NCI-H774 (cell line): ENCODE measurements at places on chromosomes 5 and 9.

DNA sequence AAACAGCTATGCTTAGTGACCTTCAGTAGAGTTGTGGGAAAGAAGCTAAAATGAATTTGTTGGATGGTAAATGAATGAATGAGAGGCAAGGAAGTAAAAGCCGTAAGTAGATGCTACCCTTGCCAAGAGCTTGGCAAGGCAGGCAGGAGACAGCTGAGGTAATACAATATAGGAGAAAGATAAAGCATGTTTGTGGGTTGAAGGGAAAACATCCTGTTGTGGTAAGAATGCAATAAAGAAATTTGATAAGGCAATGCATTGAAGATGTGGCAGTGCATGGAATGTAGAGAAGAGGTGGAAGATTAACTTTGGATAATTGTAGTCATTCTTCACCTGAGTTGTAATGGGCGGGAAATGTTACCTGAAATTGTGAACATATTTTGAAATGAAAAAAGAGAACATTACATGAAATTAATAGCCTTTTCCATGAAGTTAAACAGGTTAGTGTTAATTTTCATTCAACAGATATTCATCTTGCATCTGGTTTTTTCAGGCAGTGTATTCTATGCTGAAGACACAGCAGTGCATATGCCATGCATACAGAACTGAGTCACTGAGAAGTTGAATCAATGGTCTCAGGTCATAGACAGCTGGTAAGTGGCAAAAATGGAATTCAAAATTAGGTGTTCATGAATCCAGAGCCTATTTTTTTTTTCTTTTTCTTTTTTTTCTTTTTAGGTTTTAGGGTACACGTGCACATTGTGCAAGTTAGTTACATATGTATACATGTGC is 43.4 kb upstream of the SPINK5 start:
- no peak for DNase-seq

- no peak for DNase-seq
Observed at GRCh38 chr5:102483736-102484135, 15.1 kb downstream of the SLCO6A1 start.

- no peak for DNase-seq
Observed at GRCh38 chr5:66529704-66530103, 66.5 kb upstream of the MAST4 start.

- DNase-seq, result no peak
Observed at GRCh38 chr5:78377056-78377717, 16.8 kb downstream of the SCAMP1 start.

GRCh38 chr5:32869216-32869615 is 158.1 kb downstream of the NPR3 start:
- no peak for DNase-seq

GRCh38 chr9:69569738-69570451 is 102.3 kb downstream of the APBA1 start:
- DNase-seq, result no peak

DNA sequence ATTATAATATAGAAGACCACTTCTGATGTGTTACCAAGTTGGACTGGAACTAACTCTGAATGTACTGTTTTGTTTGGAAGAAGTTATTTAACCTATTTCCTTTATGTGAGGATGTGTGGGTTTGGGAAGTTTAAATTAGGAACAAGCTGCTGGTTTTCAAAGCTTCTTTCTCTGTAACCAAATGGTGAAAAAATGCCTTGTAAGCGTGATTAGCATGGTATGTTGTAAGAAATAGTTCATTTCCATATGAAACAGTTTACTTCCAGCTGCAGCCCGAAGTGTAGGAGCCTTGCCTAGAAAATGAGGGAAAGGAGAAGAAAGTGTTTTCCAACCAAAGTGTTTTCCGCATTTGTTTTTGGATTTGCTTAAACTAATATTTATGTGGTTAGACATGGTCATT is 36.0 kb downstream of the TTC1 start:
- DNase-seq, result no peak

DNA sequence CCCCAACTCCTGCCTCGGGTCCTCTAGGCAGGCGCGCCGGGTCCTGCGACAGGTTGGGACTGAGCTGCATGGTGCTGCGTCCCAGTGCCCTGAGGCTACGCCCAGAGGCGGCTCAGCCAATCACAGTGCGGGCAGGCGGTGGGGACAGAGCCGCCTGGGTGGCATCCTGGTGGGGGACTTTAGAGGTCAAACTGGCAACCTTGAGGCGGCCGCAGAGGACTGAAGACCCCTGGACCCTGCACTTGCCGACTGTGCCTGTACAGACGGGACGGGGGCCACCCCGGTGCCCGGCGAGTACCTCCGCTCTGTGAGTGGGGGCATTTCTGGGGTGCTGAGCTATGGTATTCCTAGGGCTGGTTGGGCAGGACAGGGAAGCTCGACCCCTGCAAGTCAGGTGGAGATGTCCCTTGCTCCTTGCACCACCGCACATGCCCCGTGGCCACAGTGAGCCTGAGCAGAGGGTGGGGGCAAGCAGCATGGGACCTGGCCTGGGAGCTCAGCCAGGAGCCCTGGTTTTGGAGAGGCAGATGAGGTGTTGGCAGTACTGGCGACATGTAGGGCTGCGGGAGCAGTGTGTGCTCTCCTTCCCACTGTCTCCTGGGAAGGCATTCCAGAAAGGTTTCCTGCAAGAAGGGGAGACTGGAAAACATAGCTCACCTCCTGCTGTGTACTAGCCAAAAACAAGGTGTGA is 45.5 kb downstream of the CTSL start:
- no peak for DNase-seq

- DNase-seq, result no peak
Observed at GRCh38 chr5:19301271-19301670, 686.7 kb downstream of the CDH18 start.

DNA sequence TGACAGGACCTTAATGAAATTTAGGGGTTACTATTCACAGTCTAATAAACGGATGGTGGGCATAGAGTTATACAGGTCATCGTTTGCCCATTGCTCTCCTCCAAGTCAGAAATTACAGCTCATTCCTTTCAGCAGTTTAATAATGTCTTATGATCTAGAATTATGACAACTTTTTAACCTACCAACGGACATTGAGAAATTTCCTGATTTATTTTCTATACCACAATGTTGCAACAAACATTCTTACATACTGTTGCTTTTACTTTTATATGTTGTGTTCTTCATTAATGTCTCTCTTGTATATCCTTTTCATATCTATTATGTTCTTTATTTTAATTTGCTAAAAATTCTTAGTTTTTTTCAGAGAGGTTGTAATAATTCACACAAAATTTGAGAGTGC is 152.8 kb upstream of the PRLR start:
- DNase-seq, result no peak

DNA sequence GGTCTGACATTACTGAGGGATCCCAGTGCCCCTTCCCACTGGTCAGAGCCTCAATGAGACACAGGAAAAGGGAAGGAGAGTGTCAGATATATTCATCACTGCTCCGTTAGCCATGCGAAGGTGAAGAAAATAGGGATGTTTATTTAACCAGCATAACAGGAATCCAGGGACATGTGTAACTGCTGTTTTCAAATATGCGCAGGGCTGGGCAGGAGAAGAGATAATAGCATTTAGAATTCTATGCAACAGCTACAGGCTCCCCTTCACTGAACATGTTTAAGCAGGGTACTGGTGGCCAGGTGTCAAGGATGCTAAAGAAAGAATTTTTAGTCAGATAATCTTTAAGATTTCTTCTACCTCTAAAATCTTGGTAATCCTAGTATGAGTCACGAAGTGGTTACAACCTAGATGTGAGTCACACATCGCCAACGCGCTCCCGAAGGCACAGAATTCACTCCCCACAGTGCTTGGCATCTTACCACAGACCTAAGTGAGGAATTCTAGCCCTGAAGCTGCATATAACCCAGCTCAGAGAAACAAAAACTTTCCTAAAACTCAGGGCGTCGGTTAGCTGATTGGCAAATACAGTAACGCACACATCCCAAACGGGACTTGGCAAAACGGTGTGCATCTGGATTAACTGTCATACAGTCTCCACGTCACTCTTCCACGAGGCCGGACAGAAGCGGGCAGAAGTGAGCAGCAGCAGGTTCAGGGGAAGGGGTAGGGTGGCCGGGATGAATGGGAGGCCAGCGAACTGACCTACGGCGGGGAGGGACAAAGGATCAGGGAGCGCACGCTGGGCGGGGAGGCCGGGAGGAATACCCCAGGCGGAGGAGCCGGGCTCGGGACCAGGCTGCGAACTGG is 1.1 kb downstream of the CTNNAL1 start:
- peak; percentile 7 for DNase-seq

DNA sequence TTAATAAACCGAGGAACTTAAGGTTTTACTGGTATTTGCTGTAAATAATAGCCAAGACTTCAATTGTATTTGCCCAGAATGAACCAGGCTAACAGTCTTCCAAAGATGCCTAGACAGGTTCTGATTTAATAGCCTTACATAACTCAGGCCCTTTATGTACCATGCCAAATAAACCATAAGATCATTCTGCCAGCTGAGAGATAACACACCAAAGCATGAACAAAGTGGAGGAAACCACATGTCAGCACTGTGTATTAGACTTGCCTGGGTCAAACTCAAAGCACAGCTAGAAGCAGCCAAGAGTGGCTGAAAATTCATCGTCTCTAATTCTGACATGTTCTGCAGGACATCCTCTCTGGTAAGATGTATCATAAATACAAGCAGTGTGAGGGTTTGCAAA is 319.3 kb upstream of the ZNF608 start:
- no peak for DNase-seq

DNA sequence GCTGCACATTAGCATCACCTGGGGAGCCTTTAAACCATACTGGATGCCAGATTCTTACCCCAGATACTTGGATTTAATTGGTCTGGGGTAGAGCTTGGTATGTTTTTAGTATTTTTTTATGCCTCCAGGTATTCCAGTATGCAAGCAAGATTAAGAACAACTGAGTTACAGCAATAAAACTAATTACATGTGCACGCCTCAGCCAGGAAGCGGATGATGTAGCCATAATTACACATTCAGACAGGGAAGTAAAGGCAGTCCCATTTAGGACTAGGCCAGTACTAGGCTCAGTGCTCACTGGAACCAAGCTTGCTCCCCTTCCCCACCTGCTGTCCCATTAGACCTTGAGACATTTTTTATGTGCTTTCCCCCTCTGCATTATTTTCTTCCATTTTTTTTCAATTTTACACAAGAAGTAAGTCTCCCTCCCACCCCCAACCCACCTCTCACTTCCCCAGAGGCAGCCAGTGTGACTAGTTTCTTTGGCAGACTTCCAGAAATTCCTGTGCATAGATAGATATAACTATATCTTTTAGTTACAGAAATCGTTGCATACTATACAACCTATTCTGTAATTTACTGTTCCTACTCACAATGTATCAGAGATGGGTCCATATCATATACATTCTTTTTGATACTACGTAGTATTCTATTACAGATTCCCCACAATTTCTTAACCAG is 7.1 kb upstream of the GNAQ start:
- DNase-seq, result no peak

DNA sequence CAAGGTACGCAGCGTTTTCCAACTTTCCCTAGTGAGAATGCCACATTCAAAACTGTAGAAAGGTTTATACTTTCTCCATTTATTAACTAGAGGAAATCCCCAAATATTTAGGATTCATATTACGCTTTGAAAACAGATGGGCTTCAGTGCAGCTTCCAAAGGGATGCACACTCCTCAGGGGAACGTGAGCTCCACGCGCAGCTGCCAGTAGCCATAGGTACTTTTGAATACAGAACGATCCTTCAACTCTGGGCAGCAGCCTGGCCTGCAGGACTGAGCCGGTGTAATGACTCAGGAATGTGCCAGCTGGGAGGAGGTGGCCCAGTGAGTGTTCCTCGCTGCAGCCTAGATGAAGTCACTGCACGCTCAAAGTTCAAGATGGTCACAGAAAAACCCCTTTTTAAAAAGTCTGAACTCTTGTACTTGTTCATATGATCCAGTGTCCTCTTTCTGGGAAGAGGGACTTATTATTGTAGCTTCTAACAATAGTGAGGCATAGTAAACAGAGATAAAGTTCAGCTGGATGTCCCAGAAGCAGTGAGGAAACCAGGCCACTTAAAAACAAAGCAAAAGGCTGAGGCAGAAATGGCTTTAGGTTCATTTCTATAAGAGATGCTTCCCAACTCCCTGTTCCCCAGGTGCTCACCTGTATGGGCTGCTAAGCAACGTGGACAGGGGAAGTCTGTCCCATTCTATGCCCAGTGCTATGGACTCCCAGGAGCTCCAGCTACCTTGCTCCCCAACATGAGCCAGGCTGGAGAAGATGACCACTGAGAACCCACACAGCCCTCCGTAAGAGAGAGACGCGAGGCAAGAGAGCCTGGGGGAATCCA is 130.0 kb downstream of the LHFPL2 start:
- no peak for DNase-seq

DNA sequence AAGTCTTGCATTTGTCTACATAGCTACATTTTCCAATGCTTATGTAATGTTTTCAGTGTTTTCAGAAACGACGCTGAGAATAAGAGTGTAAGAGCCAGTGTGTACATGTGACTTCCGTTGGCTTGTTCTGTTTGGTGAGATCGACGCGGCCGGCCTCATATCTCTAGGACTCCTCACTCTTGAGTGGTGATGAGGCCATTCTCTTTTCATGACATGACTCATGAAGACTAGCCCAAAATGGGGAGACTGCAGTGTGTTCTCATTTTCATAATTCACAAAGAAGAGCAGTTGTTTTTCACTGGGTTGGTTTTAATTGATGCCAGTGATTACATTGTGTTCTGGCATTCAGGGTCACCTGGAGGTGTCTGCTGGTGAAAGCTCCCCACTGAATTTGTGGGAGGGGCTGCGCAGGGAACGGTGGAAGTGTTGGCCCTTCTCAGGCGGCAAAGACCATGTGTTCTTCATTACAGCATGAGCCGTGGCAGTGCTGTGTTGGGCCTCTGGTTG is 131.5 kb upstream of the OTULINL start:
- no peak for DNase-seq

- peak; percentile 7 for DNase-seq
Observed at GRCh38 chr5:190366-191035, 794 bp upstream of the LRRC14B start.

DNA sequence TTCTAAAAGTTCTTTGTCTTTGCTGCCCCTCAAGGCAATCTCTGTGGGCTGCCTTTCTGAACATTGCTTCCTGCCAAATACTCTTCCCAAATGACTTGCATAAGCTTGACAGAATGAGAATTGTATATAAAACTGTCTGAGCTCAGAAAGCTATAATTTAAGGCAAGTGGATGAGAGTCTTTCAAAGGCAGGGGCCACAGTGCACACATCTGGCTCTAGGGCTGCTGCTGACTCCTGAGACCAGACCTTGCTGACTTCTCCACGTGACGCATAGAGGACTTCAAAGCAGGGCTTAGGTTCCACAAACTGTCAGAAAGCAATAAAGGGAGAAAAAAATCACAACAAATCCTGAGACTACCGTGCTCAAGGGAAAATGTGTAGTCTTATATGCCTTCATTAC is 79.4 kb upstream of the DIRAS2 start:
- no peak for DNase-seq

GRCh38 chr5:173925449-173926071 is 37.4 kb downstream of the CPEB4 start:
- no peak for DNase-seq
